Cortex of kidney (tissue), 1 donor: ENCODE measurements at places on chromosomes 7 and 10.
A peak's percentile ranks its signal among the peaks of the same experiment; 100 is the strongest.

DNA sequence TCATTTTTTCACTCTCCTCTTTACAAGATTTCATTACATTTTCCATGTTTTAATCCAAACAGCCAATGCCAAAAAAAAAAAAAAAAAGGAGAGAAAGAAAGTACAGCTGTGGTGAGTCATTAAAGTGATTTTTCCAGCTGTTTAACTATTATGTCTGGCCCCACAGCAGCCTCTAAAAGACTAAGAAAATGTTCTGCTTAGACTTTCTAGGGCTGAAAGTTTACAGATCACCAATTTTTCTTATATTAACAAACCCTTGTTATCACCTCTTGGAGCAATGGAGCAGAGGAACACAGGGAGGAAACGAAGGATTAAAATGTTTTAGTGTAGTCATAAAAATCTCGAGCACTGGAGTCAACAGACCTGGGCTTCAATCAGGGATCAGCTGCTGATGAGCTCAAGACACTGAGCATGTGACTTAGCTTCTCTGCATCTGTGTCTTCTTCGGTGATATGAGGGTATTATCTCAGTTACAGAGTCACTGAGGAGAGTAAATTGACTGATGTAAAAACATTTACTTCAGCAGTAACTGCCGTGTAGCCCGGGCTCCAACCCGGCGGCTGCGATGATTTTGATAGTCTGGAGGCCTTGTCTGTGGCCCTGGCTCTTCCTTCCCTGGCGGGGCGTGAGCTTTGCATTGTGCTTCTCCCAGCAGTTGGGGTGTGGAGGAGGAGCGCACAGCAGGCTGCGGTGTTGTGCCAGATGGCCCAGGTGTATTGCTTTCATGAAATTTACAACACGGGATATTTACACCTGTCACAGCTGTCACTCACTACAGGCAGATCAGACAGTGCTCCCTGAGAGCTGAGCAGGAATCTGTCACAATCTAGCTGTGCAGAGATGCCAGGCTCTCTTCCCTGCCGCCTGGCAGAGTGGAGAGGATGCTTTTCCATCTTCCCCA lies 298.3 kb upstream of the FZD8 start:
- DNase-seq: no peak

GRCh38 chr10:80452069-80452468 lies 2.0 kb upstream of the TSPAN14 start:
- no peak for DNase-seq

- DNase-seq: no peak
Observed at GRCh38 chr7:16697507-16698199, 51.7 kb downstream of the BZW2 start.

GRCh38 chr7:85521108-85521694 lies 334.3 kb upstream of the SEMA3D start:
- no peak for DNase-seq

GRCh38 chr10:974038-974784 lies 14.0 kb upstream of the GTPBP4 start:
- no peak for DNase-seq

DNA sequence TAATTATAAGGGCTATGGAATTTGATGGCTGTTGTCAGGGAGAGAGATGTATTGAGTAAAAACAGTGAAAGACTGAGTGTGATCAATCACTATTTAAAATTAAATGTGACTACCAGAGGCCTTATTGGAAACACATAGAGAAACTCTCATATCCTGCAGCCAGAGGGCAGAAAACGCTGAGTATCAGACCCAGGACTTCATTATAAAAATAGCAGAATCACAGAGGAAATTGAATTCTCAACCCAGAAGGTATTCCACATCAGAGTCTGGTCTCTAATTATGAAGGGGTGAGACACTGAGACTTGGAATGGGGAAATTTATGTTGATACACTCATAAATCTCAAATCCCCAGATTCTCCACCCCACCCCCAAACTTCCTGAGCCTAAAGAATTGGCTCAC lies 69.5 kb upstream of the IL6 start:
- no peak for DNase-seq

- DNase-seq: no peak
Observed at GRCh38 chr7:99079104-99079503, 64.8 kb downstream of the SMURF1 start.

- DNase-seq: no peak
Observed at GRCh38 chr10:101230183-101230917, 1.1 kb upstream of the LBX1 start.

DNA sequence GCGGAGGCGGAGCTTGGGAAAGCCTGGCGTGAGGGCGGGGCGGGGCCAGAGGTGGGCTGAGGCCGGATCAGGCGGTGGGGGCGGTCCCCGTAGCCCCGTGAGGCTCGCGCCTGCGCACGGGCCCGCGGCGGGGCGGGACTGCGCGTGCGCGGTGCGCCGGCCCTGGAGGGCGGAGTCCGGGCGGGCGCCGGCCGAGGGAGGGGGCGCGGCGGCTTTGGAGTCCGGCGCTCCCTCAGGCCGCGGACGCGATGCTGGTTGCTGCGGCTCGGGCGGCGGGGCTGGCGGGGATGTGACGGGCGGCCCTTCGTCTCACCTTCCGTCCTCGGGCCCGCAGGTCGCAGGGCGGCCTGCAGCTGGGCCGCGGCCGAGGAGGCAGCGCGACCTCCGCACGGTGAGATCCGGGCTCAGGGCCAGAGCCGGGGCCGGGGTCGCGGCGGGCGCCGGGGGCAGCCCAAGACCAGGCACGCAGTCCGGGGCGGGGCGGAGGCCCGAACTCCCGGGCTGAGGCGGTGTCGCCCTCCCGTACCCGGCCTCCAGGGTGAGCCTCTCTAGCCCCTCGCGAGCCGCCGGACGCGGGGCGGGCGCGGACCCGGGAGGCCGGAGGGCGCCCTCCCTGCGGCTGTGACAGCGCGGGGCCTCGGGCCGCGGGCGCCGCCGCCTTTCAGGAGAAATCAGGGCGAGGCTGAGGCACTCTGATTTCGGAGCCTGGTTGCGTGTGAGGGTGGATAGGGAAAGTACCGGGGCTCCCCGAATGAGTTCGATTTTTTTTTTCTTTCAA lies at the start of gene CCSER2:
CCSER2 (plus strand) TSS at position 172 of the 778 bp plus-strand sequence. CDS start 42,464 bp downstream, outside the sequence.
- peak; percentile 79 for DNase-seq

- no peak for DNase-seq
Observed at GRCh38 chr10:99681553-99681952, 22.2 kb downstream of the ENTPD7 start.

DNA sequence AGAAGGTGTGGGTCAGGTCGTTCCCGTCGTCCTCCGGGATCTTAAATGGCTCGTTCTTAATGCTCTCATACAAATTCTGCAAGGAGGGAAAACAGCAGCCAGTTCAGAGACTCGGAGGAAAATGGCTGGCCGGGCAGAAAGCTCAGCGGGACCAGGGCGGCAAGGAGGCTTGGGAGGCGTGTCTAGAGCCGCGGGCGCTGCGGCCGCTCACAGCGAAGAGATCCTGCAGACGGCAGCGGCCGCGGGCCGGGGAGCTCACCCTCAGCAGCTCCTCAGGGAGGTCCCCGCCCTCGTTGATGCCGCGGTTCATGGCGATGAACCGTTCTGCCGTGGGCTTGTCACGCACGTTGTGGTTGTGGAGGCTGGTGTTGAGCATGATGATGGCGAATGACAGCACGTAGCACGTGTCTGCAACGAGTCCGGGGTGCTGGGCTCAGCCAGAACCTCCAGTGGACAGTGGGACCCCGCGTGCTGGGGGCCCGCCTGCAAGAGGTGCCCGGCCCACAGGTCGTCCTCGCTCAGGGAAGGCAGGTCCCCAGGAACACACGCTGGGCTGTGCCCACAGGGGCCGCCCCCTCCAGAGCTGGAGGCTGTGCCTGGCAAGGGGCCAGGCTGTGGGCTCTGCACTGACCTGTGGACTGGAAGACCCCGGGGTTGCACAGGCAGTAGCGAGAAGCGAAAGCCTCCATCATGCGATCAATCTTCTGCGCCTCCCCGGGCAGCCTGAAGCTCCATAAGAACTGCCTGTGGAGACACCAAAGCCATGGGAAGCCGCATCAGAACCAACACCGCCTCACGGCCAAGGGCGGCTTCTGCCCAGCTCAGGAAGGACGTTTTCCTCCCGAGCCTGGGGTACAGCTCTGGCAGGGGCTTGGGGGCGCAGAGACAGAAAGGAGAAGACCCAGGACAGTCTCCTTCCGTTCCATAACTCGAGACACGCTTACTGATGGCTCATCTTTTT lies 101.6 kb downstream of the CYTH3 start:
- no peak for DNase-seq

DNA sequence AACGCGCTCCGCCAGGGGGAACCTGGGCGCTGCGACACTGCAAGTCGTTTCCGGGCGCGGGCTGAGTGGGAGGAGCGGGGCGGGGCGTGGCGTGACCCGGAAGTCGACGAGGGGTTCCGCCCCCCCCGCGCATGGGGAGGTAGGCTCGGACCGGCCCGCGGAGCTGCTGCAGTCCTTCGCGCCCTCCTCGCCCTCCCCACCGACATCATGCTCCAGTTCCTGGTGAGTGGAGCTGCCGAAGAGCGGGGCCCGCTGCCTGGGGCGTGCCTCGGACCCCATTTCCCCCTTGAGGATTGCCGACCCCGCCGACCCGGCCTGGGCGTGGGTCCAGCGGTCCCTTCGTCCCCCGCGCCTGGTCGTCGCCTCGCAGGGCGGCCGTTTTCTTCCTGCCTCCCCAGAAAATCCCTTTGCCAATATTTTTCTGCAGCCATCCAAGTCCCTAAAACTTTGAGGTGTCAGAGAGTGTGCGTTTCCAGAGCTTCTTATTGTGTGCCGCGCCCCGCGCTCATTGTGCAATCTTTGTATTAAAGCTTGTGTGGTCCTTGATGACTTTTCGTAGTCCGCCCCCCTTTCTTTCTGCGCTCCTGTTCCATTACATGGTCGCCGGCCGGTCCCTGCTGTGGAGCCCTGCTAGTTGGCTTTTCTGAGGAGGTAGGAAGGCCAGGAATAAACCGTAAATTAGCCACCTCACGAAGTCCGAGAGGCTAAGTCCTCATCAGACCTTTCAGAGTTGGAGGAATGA lies at the start of gene STMP1:
STMP1 (plus strand) TSS at position 142 of the 742 bp plus-strand sequence.
- DNase-seq: peak; percentile 24
